ENCODE measurements at places on chromosomes 1 and 21. TPM values are rescaled to one million over a fixed set of nuclear protein-coding genes. Genes with fewer than 3 reads are reported as not detected.

DNA sequence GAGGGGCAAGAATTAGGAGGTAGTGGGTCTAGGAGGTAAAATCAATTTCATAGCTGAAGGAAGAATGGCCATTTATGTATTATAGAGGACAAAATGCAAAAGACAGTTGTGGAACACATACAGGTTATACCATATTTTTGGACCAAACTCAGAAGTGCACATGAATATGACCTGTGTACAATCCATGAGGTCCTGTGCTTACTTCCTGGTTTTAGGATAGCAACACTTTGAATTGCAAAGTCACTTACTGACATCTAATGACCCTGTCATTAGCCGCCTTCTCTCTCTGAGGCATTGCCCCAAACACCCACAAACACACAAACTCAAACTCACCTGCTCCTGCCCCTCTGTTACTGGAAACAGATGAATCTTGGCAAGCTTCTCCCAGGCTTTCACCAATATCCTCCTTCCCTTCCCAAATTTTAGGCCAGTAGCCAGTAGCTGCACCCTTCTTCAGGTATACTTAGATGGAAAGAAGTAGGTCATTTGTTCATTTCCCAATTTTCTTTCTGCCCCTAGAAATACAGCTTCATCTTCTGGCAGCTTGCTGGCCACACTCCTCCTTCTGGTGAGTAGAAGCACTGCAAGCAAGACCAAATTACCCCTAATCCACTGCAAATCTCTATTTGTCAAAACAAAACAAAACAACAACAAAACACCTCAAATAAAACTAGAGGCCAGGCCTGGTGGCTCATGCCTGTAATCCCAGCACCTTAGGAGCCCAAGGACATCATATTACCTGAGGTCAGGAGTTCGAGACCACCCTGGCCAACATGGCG is 13.7 kb upstream of the RPL5 start:
- DNase-seq, result no peak

DNA sequence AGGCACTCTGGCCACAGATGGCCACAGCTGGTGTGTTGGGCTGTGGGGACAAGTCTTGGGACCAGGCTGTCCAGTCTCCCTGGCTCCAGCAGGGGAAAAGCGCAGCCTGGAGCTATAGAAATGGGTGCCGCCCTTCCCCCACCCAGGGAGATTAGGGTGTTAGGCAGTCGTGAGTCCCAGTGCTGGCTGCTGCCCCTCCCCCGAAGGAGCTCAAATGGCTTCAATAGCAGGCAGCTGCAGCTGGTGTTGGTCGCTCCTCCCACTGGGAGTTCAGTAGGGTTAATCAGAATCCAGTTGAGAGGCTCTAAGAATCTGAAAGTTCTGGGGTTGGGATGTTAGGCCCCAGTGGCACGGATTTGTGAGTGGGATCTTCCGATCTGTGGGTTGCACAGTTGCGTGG is 595.6 kb upstream of the PKN2 start:
- no peak for DNase-seq

Gene KLHDC7A
- not detected for polyA plus RNA-seq

DNA sequence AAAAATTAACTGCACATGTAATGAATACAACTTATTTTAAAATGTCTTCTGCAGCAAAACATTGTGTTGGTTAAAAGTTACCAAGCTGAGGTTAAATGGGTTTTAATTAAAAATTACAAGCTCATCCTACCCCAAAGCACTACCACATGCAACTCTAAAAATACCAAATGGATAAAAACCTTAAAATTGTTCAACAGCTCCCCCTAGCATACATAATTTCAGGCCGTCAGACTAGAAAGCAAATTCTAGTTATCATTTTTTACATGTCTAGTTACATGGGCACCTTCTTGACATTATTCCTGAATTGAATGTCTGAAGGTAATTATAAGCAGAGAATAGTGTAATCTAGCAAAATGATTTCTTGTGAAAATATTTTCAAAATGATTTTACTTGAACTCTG is 176.5 kb downstream of the C1orf21 start:
- no peak for DNase-seq

Gene PALMD
- polyA plus RNA-seq, result 107 TPM
